ENCODE measurements at places on chromosomes 2 and 18. TPM values are rescaled to one million over a fixed set of nuclear protein-coding genes. Genes with fewer than 3 reads are reported as not detected.

- H3K36me3 ChIP-seq = peaks cover 66% of the 10 kb centered on the region
- no peak for DNase-seq
- H3K4me1 ChIP-seq = peaks cover 23% of the 10 kb centered on the region
- H3K27me3 ChIP-seq = no peaks in the 10 kb centered on the region
Observed at GRCh38 chr2:219607931-219608330, 10.3 kb downstream of the STK11IP start.

DNA sequence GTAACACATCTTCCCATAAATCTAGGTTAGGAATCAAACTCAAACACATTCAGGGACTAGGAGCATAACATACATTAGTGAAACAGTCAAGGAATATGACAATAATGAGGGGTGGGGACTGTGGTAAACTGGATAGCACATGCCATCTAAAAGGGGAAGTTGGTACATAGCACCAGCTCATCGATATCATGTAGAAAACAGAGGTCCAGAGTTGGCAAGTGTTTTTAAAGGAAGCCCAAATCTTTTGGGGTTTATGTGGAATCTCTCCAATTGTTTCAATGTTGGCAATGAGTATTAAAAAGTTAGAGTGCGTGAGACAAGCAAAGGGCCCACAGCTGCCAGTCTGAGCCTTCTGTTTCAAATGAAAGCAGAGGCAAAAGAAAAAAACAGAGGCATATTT, 24.4 kb downstream of the KLF7 start:
- H3K36me3 ChIP-seq = peaks cover 8% of the 10 kb centered on the region
- H3K4me3 ChIP-seq = no peak overlapping the region
- no peaks in the 10 kb centered on the region for H3K27me3 ChIP-seq
- peaks cover 100% of the 10 kb centered on the region for H3K4me1 ChIP-seq
- H3K27ac ChIP-seq = peak overlapping the region; percentile 100

The STAT4 gene
- total RNA-seq = 0.82 TPM

- H3K36me3 ChIP-seq = peaks cover 32% of the 10 kb centered on the region
- peak overlapping the region; percentile 93 for H3K27ac ChIP-seq
- H3K4me1 ChIP-seq = peaks cover 69% of the 10 kb centered on the region
- no peak for DNase-seq
- no peaks in the 10 kb centered on the region for H3K27me3 ChIP-seq
Observed at GRCh38 chr2:27069961-27070618, 1.4 kb downstream of the OST4 start.

The FOSL2 gene
- 50.2 TPM for total RNA-seq

The TET3 gene
- 2.3 TPM for total RNA-seq

DNA sequence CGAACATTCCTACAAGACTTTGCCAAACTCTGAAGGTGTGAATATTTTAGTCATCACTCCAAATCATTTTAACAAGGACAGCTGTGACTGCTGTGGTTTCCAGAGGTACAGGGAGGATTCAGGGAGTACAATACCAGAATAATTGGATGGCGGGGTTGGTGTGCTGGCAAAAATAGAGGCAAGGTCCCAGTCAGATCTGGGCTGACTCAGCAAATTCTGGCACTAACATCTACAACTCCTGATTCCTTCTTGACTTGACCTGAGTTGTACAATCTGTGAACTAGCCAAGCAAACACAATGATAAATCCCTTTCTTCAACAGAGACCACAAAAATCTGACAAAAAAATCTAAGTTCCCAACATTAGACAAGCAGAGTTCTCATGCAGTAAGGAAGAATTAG, 40.4 kb downstream of the RMP24 start:
- H3K27me3 ChIP-seq = no peaks in the 10 kb centered on the region
- H3K27ac ChIP-seq = no peak overlapping the region
- no peak for DNase-seq
- peaks cover 6% of the 10 kb centered on the region for H3K4me1 ChIP-seq
- no peaks in the 10 kb centered on the region for H3K36me3 ChIP-seq
- no peak overlapping the region for H3K4me3 ChIP-seq

The CTLA4 gene
- total RNA-seq = 0.11 TPM

GRCh38 chr2:15571729-15572128, 10.6 kb upstream of the NBAS start:
- no peak overlapping the region for H3K27ac ChIP-seq
- no peaks in the 10 kb centered on the region for H3K4me1 ChIP-seq
- DNase-seq = no peak
- no peaks in the 10 kb centered on the region for H3K27me3 ChIP-seq

GRCh38 chr2:207467716-207468347, 61.9 kb upstream of the CREB1 start:
- no peak overlapping the region for H3K4me3 ChIP-seq
- H3K4me1 ChIP-seq = peaks cover 3% of the 10 kb centered on the region
- H3K27ac ChIP-seq = no peak overlapping the region
- no peaks in the 10 kb centered on the region for H3K27me3 ChIP-seq
- no peak for DNase-seq

GRCh38 chr2:3539836-3540235, 18.3 kb downstream of the RNASEH1 start:
- no peak overlapping the region for H3K27ac ChIP-seq
- no peaks in the 10 kb centered on the region for H3K27me3 ChIP-seq
- peaks cover 39% of the 10 kb centered on the region for H3K36me3 ChIP-seq
- H3K4me1 ChIP-seq = peaks cover 36% of the 10 kb centered on the region

- no peaks in the 10 kb centered on the region for H3K27me3 ChIP-seq
- no peak overlapping the region for H3K4me3 ChIP-seq
- no peak for DNase-seq
Observed at GRCh38 chr2:214604861-214605260, 194.0 kb downstream of the VWC2L start.

DNA sequence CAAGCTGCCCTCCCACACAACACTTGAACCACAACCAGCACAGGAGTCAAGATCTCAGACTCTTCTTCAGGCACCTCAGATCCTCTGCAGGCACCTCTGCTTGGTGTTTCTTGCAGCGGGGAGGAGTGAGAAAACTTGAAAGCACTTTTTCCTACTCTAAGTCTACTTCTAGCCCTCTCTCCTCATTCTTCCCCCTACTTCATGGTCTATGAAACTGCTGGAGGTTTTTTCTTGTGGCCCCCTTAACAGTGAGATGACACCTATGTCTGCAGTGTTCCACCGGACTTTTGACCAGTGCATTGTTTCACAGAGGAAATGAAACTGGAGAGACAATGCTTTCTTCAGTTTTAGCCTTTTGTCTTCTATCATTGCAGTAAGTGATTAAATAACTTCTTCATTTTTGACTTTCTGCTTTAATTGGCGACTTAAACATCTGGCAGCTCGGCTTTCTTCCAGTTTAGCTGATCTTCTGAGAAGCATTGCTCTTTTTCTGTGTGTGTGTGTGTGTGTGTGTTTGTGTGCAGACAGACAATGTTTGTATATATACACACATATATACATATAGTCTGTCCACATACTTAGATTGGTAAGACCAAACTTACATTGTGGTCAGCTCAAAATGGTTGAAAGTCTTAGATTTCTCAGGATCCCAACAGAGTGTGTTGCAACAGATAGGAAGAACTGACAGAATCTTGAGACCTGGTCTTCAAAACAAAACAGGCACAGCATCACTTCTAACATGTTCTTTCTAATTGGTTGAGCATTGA, 1474.0 kb upstream of the TMEFF2 start:
- H3K36me3 ChIP-seq = no peaks in the 10 kb centered on the region
- H3K27me3 ChIP-seq = no peaks in the 10 kb centered on the region
- H3K4me3 ChIP-seq = no peak overlapping the region
- H3K4me1 ChIP-seq = no peaks in the 10 kb centered on the region
- DNase-seq = no peak
- H3K27ac ChIP-seq = no peak overlapping the region

The CSRNP3 gene
- total RNA-seq = 4.0 TPM
